ENCODE measurements at places on chromosomes 7 and 10.

GRCh38 chr10:44973323-44974081, 5.1 kb downstream of the DEPP1 start:
- DNase-seq, result no peak

DNA sequence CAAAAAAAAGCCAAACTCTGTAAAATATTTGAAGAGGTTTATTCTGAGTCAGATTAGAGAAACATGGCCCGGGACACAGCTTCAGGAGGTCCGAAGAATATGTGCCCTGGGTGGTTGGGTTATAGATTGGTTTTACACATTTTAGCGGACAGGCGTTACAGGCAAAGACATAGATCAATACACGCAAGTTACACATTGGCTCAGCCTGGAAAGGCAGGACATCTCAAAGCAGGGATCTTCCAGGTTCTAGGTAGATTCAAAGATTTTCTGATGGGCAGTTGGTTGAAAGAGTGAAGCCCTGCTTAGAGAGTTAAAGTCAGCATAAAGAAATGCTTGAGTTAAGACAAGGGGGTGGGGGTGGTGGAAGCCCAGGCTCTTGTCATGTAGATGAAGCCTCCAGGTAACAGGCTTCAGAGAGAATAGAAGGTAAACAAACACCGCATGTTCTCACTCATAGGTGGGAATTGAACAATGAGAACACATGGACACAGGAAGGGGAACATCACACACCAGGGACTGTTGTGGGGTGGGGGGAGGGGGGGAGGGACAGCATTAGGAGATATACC, 464.3 kb upstream of the ADARB2 start:
- DNase-seq, result no peak

DNA sequence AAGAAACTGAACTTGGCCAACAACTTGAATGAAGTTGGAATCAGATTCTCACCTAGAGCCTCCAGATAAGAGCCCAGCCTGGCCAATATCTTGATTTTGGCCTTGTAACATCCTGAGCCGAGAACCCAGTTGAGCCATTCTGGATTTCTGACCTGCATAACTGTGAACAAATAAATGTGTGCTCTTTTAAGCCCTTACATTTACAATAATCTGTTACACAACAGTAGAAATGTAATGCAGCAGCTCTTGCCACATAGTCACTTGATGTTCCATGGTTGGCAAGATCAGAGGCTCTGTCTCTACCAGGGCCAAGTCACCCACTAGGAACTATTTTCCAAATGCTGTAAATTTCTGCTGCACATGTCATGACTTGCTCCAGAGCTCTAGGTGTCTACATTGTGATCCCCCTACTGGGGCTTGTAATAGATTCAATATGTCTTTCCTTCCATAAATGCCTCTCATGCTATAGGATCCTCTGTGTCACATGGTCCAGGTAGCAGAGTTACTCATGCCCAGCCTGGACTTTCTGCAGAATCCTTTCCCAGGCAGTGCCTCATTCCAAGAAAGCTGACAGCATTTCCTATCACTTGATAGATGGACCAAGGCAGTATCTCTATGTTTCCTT, 11.4 kb upstream of the RBM20 start:
- DNase-seq, result no peak

DNA sequence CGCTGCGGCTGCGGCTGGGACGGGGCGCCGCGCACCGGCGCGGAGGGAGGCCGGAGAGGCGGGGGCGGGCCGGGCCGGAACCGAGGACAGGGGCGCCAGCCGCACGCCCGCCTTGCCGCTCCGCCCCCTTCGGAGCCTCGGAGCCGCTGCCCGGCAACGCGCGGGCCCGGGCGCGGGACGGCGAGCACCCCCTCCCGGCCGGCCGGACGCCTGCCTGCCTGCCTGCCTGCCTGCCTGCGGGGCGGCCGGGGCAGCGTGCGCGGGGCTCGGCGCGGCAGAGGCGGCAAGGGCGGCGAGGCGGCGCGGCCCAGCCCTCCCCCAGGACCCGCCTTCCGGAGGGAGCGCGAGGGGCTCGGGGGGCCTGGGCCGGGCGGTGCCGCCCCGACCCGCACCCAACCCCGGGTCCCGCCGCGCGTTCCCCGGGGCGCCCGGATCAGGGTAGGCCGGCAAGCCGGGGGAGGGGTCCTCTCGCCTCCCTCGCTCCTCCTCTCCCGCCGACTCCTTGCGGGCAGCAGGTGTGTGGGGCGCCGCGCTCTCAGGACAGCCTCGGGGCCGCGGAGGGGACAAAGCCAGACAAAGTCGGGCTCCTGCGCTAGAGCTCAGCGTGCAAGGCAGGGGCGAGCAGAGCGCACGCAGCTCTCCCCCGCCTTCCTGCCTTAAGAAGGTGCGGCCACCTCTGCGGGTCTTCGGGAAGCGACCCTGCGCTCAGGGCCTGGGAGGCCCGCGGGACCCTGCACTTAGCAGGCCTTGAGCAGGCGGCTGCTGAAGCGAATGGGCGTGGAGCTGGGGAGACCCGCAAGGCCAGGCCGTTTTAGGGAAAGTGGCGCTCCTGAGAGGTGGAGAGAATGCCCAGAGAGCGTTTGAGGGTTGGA, at the start of gene KIAA1549:
TSS of gene KIAA1549 (minus strand) at position 58 of the 872 bp plus-strand sequence. CDS start 120 bp downstream, outside the sequence.
- DNase-seq, result no peak

- DNase-seq, result no peak
Measured at GRCh38 chr7:44469461-44470134, 20.9 kb downstream of the NUDCD3 start.

Measured in NCI-H1417 treated with DMSO at 0.1 percent for 48 hours (cell line).